ENCODE measurements at places on chromosomes 7 and 10.

- DNase-seq = no peak
Measured at GRCh38 chr7:147523056-147523455, 1067.5 kb upstream of the C7orf33 start.

GRCh38 chr7:52854681-52855080 is 180.8 kb upstream of the POM121L12 start:
- DNase-seq = no peak

DNA sequence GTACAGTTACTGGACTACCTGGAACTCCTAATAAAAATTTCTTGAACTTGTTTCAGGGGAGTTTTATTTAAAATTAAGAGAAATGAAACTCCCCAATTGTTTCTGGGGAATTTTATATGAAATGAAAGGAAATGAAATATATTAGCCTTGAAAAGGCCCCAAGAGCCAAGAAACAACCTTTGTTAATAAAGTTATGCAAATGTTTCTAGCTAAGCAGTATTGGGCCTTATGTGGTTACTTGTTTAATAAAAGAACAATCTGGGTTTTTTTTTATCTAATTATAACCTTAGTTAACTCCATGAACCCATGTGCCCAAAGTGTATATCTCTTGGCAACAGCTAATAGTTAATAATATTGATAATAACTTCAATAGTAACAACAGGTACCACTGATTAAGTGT is 222.8 kb downstream of the EXOC4 start:
- no peak for DNase-seq

DNA sequence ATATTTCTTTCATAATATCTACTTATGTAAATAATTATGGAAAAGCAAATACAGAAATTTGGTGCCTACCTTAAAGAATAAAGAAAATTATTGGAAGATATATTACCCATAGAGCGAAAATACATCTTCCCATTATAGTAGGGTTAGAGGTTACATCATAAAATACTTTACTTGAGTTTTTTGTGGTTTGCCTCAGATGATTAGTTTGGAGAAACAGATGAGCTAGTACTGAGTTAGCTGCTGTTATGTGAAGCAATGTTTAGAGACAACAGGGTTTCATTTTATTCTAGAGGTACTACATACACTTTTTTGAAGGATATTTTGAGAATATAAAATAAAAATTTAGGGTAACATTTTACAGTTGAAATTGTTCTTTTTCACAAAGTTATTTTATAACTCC is 2.9 kb upstream of the MLLT10 start:
- DNase-seq = peak; percentile 49

GRCh38 chr7:115471891-115472290 is 550.0 kb downstream of the MDFIC start:
- peak; percentile 26 for DNase-seq

GRCh38 chr7:102175423-102176170 is 111.1 kb upstream of the SH2B2 start:
- DNase-seq = no peak

GRCh38 chr7:90387470-90388240 is 15.6 kb upstream of the CLDN12 start:
- DNase-seq = peak; percentile 30

- no peak for DNase-seq
Measured at GRCh38 chr10:11166550-11166949, 148.9 kb downstream of the CELF2 start.

- no peak for DNase-seq
Measured at GRCh38 chr10:55024713-55025112, 223.7 kb upstream of the PCDH15 start.

- DNase-seq = no peak
Measured at GRCh38 chr7:136247211-136247610, 270.1 kb upstream of the MTPN start.

GRCh38 chr7:101560856-101561255 is 68.2 kb downstream of the MYL10 start:
- no peak for DNase-seq

GRCh38 chr10:81603106-81603620 is 271.8 kb upstream of the NRG3 start:
- no peak for DNase-seq

GRCh38 chr10:127408112-127408710 is 140.9 kb upstream of the NPS start:
- DNase-seq = no peak

DNA sequence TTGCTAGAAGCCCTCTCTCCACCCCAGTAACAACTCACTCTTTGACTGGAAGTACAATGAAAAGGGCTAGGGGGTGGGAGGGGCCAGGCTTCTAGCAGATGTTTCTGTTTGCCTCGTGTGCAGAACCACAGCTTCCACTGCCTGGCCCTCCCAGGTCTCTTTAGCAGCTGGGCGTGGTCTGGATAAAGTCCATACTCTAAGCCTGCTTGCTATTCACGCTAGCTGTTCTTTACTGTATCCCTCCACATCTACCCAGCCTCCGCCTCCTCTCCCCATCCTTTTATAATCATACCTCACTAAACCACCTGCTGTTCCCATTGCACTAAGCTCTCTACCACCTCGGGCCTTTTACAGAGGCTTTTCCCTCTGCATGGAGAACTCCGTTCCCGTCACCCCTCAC is 288.8 kb downstream of the CAMK1D start:
- no peak for DNase-seq

DNA sequence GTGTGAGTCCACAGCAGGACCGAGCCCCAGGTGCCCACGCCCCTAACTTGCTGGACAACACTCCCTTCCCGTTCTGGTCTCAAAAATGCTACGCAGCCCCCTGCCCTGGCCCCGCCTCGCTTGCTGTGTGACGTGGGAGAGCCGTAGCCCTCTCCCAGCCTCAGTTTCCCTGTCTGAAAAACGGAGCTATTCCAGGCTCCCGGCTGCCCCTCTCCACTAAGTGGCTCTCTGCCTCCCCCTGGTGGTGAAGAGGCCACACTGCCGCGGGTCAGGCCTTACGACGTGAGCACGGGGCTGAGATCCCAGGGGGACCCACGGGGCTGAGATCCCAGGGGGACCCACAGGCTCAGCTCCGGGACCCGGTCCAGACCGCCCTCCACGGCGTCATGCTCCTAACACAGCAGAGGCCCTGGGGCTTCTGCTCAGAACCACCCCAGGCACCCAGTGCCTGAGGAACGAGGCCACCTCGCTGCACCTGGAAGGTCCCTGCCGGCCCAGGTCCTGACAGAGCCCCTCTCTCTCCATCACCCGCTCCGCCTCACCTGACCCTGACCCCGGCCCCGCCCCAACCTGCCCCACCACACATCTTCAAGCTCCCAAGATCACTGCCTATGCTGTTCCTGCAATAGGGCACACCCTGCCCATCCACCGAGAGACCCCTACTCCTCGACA is 26.7 kb downstream of the MICALL2 start:
- peak; percentile 68 for DNase-seq

DNA sequence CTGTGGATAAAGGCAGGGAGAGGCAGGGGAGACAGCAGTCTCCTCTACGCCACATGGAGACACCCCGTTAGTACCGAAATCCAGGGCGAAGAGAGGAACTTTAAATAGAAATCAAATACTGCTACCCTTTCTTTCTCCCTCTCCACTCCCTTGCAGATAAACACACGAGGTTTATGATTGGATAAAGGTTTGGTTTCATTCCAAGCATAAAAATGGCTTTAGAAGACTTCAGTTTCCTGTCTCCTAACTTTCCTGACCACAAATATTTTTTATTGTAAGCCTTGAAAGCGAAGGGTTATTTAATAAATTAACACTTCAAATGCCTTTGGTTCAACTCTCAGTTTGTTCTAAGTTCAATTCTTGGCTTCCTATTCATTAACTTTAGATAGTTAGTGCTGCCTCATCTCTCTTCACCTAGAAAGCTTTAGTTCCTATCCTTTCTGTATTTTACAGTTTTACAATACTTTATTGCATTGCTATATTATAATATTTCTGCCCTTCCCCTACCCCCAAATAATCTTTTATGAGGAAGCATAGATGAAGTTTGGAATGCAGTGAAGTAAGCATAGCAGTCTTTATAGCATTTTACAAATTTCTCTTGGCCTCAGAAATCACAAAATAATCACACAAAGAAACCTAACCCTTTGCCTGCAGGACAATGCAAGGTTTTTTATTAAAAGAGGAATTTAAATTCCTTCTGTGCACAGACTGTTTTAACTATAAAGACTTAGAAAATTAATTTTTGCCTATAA is 31.5 kb upstream of the ARID5B start:
- DNase-seq = peak; percentile 53

GRCh38 chr10:113534423-113534822 is 18.4 kb upstream of the HABP2 start:
- DNase-seq = no peak

DNA sequence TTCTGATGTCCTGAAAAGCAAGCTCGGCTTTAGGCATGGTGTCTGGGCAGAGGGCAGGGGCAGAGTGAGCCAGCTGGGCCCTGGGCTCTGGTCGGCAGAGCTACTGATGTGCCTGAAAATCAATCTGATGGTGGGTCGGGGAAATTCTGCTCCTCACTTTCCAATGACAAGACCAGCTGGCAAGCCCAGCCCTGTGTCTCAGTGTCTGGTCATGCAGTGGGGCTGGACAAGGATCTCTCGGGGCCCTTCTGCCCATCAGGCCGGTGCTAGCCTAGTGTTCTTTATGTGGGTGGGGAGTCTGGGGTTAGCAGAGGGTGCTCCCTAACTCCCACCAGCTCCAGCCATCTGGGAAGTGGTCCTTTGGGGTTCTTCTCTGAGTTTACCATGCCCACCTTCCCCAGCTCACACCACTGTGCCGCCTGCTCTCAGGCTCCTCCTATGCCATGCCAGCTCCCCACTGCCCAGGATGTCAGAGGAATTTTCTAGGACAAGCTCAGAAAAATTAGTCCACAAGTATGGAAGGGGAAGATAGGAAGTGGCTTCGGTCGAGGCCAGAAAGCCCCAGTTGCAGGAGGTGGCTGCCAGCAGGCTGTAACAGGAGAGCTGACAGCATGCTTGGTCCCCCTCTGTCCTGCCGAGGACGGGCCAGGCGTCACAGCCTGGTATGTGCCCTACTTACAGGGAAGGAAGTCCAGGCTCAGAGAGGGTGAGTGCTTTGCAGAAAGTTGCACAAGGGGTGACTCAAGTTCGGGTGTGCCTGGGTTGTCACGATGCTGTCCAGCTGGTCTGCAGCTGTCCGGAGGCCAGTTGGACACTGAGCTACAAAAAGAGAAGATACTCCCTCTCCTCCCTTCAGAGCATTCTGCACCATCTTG is 135.2 kb downstream of the ADCY1 start:
- DNase-seq = peak; percentile 55

- peak; percentile 50 for DNase-seq
Measured at GRCh38 chr7:100793806-100794660, 33.3 kb downstream of the EPHB4 start.

DNA sequence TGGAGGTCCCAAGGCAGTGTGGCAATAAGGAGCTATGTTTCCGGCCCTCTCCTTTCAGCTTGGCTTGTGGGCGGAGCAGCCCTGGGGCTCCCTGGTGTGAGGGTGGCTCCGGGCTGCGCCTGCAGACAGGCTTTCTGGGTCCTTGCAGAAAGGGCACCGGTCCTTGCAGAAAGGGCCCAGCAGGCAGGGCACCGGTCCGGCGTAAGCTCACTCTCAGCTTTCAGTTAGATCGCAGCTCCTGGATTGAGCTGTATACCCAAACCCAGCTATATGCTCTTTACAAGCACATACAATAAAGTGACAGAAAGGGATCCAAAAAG is 293.8 kb upstream of the SHH start:
- no peak for DNase-seq

DNA sequence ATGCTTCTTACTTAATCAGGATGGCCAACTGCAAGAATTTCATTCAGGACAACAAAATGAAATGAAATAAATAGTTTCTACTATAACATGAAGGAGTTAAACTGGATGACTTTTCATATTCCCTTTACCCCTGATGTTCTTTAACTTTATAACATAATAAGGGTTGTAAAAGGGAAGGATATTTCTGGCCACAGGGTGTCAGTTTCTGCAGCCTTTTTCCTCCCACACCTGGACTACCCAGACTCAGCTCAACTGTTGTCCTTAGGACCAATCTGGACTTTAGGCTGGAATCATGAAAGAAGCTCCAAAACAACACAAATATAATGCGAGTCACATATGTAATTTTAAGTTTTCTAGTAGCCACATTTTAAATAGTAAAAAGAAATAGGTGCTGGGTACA is 43.4 kb downstream of the PRPS1L1 start:
- no peak for DNase-seq

GRCh38 chr10:77151408-77151807 is 486.2 kb downstream of the KCNMA1 start:
- no peak for DNase-seq

GRCh38 chr7:105250239-105250638 is 138.5 kb downstream of the SRPK2 start:
- DNase-seq = no peak

GRCh38 chr7:121544726-121545125 is 148.6 kb upstream of the FAM3C start:
- peak; percentile 96 for DNase-seq

GRCh38 chr10:76357726-76358415 is 926.4 kb downstream of the LRMDA start:
- no peak for DNase-seq

DNA sequence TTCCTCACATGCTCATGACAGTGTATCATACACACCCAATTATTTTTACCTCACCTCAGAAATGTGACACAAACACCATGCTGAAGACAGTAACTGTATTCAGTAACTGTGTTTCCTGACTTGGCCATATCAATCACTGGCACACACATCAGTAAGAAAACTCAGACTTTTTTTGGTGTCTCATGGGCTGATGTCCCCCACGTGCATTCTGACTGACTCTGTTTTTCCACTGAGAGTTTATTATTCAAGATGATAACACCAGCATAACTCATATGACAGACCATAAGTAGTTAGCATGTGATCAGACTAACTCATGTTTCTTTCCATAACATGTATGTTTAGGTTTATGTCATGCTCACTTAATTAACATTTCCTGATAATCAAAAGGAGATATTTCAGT is 124.8 kb downstream of the CD36 start:
- DNase-seq = no peak

DNA sequence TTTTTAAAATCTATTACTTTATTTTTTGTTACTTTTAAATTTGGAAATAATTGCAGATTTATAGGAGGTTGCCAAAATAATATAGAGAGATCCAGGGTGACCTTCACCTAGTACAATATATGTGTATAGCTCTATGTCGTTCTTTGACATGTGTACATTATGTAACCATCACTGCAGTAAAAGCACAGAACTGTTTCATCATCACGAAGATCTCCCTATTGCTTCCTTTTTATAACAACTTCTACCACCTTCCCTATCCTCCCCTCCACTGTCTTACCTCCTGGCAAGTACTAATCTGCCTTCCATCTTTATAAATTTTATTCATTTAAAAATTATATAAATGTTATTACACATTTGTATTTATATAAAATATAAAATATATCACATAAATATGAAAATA is 251.0 kb downstream of the AUTS2 start:
- no peak for DNase-seq

GRCh38 chr7:2795906-2796305 is 48.2 kb downstream of the GNA12 start:
- DNase-seq = no peak

DNA sequence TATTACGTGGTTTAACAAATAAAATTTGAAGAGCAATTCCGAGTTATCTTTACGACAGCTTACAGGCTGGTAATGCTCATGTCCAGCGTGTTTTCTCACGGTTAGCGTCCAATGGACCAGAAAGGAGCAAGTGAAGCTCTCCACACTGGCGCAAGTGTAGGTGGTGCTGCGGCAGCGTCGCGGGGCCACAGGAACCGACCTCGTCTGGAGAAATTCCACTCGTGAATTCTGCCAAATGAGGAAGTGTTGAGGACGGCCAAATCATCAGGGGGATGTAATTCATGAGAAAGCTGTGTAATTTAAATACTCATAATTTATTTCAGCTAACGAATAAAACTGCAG is 350 bp upstream of the ZNF37A start:
- DNase-seq = no peak

- DNase-seq = peak; percentile 57
Measured at GRCh38 chr7:141754939-141755338, 9.0 kb upstream of the TAS2R3 start.

- no peak for DNase-seq
Measured at GRCh38 chr7:151752816-151753595, 123.9 kb downstream of the PRKAG2 start.
